Activated CD8-positive, alpha-beta memory T cell treated with anti-CD3 and anti-CD28 coated beads, Interleukin-2, amount 50 U/mL, for 4 hours (primary cell): ENCODE measurements at places on chromosomes 4 and X.

DNA sequence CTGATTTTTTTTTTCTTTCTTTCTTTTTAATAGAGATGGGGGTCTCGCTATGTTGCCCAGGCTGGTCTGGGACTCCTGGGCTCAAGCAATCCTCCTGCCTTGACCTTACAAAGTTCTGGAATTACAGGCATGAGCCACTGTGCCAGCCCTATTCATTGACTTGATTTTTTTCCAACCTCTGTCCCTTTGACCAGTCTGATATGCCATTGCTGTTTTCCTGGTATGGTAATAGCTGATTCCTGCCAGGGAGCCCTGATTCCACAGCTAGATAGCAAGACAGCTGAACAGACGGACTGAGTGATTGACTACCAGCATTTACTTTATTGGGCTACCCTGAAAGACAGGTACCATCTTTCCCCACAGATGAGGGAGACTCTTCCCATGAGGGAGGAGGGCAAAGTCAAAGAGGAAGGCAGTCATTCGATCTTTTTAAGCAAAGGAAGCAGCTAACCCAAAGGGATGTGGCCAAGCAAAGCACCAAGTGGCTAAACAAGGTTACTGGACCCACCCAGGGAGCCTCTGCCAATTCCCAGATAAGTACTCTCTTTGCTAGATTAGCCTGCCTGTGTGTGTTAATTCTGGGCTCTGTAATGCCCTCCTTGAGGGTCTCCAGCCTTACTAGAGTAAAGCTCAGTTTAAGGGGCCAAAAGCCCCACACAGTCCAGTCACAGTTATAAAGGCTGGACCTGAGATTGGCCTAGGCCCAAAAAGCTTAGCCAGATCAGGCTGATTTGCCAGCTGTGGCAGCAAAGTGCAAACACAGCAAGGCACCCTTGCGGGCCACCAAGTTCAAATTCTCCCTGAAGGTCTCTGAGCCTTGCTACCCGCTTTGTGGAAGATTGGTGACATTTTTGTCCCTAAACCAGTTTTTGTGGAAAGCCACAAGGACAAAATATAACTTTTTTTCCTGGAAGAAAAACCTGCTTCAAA, 192.4 kb upstream of the GPC4 start:
- DNase-seq: no peak

- no peak for DNase-seq
Measured at GRCh38 chrX:150504397-150505182, 63.8 kb upstream of the MTM1 start.

GRCh38 chr4:20288846-20289512, 37.3 kb downstream of the SLIT2 start:
- no peak for DNase-seq

DNA sequence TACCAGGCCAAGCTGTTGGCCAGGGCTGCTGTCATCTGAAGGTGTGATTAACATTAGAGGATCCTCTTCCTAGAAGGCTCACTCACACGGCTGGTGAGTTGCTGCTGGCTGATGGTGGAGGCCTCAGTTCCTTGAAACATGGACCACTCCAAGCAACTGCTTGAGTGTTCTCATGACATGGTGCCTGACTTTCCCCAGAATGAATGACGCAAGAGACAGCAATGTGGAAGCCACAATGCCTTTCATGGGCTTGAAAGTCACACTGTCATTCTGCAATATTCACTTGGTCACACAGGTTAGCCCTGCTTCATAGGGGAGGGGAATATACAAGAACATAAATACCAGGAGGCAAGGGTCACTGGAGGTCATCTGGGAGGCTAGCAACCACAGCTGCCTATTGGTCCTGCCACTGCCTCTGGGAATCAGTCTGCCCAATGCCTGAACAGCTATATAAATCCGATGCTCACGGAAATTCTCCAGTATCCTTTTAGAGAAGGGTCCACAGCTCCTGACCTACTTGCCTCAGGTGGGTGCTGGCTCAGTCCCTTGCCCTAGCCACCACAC, 97.1 kb upstream of the MAML3 start:
- DNase-seq: no peak

DNA sequence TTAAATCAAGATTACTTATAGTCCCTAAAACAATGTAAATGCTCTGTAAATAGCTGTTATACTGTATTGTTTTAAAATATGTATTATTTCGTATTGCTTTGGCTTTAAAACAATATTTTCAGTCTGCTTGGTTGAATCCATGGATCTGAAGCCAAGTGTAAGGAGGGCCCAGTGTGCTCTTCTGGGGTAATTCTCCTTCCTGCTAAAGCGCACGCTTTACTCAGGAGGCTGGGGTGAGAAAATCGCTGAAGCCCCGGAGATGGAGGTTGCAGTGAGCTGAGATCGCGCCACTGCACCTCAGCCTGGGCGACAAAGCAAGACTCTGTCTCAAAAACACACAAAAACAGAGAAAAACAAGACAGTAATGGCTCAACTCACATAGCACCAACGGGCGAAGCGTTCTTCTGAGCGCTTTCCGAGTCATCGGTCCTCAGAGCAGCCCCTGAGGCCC, 391 bp upstream of the IDUA start:
- no peak for DNase-seq

DNA sequence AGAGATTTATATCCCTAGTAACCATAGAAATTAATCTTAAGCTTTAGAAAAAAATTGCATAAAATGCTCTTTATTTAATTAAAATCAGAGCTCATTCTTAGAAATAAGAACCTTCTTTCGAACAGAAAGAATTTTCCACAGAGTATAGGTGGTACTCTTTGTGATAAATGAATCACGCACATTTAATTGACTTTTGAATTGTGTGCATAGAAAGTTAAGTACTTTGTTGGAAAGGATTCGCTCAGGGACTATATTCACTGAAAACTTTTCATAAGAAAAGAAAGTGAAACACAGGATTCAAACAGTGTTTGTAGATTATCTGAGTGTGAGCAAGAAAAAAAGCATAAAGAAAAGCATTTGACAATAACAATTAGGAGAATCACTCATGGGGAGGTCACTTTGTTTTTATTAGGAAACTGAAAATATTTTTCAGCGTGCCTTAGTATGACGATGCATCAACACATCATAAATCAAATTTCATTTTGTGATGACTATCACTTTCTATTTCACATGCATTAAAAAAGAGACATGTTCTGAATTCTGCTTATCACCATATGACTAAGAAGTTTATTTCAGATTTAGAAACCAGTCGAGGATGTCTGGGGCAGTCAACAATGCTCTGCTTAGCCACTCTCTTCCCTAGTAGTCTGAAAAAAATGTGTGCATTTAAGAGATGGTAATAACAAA, 49.5 kb downstream of the STX18 start:
- DNase-seq: no peak

DNA sequence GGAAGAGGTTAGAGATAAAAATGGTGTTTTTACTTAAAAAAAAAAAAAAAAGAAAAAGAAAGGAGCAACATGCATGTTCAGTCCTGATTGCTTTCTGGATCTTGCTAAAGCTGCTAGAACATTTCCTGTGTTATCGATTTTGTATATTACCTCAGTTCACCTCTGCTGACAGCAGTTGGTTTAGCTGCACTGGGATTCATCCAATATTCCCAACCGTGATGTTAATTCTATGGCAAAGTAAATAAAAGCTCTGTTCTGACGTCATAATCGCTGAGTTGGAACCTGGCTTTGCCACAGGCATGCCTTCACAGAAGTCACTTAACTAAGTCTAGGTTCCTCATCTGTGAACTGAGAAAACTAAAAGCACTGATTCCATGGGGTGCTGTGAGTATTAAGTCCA, 90.7 kb upstream of the SORBS2 start:
- DNase-seq: no peak

- DNase-seq: no peak
Measured at GRCh38 chr4:169621731-169622492, 1.5 kb downstream of the CLCN3 start.

DNA sequence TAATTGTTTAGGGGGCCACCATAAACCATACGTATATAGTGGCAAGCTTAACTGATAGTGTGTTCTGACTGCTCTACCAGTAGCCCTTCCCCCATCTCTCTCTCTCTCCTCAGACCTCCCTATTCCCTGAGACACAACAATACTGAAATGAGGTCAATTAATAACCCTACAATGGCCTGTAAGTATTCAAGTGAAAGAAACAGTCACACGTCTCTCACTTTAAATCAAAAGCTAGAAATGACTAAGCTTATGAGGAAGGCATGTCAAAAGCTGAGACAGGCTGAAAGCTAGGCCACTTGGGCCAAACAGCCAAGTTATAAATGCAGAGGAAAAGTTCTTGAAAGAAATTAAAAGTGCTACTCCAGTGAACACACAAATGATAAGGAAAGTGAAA, 78.0 kb downstream of the PRDM5 start:
- DNase-seq: no peak

GRCh38 chrX:68292471-68292870, 140.8 kb downstream of the OPHN1 start:
- DNase-seq: no peak

GRCh38 chr4:141331534-141332358, 111.1 kb downstream of the ZNF330 start:
- DNase-seq: no peak

DNA sequence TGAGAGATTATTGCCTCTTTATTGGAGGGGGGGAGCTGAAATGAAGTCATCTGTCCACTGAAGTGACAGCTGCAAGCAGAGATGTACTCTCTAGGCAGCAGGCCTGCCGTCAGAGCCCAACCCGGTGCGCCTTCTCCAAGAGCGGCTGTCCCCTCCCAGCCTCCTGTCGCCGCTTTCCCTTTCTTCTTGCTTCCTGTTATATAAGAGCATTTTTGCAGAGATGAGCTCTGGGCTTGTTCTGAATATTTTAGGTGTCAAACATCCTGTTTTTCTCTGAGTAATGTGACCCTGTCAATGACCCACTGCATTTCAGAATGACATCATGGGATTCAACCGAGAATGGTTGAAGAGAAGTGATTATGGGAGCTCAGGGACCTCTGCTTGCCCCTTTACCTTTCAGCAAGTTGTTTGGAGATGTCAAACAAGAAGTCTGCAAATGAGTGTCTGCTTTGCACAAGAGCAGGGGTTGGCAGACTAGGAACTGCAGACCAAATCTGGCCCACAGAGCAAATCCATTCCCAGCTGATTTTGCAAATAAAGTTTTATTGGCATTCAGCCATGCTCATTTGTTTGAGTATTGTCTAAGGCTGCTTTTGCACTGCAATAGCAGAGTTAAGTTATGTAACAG, 79.9 kb downstream of the SLC9A6 start:
- no peak for DNase-seq

DNA sequence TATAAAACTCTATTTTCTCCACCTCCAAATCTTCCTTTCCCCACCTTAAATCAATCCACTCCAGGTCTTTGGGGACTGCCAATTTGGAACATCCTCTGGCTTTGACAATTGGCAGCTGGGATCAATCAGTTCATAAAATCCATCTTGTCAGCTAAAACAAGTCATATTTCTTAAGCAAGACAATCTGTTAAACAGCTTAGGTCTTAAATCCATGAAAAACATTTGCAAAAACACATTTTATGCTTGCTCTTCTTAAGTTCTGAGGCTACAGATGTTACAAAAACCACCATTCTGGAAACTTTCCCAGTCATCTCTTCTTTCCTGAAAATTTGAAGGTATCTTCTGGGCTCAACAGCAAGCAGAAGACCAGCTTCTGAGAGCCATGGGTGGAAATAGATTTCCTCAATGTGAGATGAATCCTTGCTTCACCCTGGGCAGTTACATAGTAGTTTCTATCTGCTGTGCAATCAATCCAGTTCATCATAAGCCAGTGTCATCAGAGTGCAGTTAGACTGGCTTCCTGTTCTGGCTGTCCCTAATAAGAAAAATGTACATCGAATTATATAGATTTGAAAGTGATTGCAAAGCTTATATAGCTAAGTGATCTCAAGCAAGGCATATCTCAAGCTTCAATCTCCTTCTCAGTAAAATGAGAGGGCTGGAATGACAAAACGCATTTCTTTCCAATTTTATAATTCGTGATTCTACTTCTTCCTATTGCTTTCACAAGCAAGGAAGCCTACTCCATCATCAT, 402.7 kb upstream of the INTU start:
- no peak for DNase-seq

- no peak for DNase-seq
Measured at GRCh38 chrX:149493567-149494562, 11.2 kb downstream of the IDS start.

GRCh38 chr4:101727238-101727637, 63.3 kb upstream of the BANK1 start:
- no peak for DNase-seq

- DNase-seq: peak; percentile 17
Measured at GRCh38 chrX:103464072-103464773, 55.1 kb downstream of the RAB40A start.

GRCh38 chr4:102683881-102684609, 76.7 kb downstream of the MANBA start:
- DNase-seq: no peak

- DNase-seq: no peak
Measured at GRCh38 chr4:25421816-25422525, 44.9 kb downstream of the ANAPC4 start.

DNA sequence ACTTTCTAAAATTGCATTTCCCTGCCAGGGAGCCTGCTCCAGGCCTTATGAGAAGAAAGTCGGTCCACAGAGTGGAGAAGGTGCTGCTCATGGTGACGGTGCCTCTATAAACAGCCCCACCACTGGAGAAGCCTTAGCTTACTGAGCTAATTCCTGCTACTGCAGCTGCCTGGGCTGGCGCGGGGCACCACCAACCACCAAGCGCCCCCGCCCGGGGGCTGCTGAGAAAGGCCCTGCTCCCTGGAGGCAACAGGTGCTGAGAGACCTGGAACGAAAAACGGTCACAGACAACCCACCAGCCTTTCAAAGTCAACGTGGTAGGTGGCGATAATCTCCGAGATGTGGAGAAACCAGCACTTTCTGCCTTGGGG, 2.9 kb downstream of the HCFC1 start:
- peak; percentile 46 for DNase-seq

GRCh38 chrX:103585411-103586313, at the start of gene TCEAL4:
Gene TCEAL4, plus strand, starts transcription at chrX:103585515. Its CDS starts 1,161 bp downstream, at chrX:103586676.
- peak; percentile 53 for DNase-seq

DNA sequence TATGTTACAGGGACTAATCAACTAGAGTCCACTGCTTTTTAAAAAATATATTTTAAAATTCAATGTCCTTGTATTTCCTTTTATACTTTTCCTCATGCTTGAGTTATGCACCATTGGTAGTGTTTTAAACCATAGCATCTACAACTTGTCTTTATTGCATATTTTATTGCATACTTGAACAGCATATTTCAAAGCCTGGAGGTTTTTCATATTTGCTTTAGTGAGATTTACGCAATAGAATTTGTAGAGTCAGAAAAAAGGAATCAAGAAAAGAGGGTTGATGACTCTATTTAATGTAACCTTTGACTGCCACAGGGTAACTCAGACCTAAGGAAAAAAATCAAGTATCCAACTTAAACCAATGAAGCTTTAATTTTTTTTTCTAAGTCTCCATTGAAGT, 1165.7 kb upstream of the IGFBP7 start:
- no peak for DNase-seq

DNA sequence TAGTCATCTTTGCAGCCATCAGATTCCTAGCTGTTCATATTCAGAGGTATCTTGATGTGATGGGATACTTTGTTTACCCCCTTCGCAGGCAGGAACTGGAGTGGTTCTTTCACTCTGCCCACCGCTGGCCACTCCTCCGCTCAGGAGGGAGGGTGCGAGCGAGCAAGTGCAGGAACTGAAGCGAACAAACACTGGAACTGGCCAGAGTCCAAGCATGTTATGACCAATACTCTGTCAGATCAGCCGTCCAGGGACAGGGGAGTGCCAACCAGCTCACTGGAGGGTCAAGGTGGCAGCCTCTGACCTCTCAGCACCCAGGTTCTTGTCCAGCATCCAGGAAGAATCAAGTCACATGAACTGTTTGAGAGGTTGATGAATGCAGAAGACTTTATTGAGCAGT, 18.0 kb upstream of the MANBA start:
- DNase-seq: no peak

- DNase-seq: no peak
Measured at GRCh38 chr4:10687526-10687925, 3.0 kb upstream of the CLNK start.

GRCh38 chrX:131216828-131217227, 72.3 kb downstream of the IGSF1 start:
- no peak for DNase-seq
